ENCODE measurements at places on chromosomes 2 and 18. TPM values are rescaled to one million over a fixed set of nuclear protein-coding genes. Genes with fewer than 3 reads are reported as not detected.

DNA sequence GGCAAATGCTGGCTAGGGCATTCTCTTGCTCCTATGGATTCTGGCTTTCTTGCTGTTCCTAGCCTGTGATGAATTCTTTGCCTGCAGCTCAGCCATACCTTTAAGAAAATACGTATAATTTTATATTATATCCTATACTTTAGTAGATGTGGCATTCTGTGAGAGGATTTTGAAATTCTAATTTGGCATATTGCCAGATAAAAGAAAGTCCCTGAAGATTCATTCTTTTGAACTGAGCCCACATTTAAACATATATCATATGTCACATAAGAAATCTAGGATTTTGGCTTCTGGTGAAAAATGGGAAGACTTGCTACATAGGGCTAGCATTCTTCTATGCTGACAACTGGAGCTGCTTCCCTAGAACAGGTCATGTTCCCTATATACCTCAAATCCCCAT, 91.4 kb upstream of the LYPD1 start:
- DNase-seq, result no peak

- DNase-seq, result no peak
These were observed 7.7 kb downstream of the SP3 start for GRCh38 chr2:173957517-173957916.

GRCh38 chr18:79784071-79784913, 13.4 kb upstream of the KCNG2 start:
- no peak for DNase-seq

GRCh38 chr18:54250846-54251261, 18.5 kb upstream of the POLI start:
- DNase-seq, result no peak

DNA sequence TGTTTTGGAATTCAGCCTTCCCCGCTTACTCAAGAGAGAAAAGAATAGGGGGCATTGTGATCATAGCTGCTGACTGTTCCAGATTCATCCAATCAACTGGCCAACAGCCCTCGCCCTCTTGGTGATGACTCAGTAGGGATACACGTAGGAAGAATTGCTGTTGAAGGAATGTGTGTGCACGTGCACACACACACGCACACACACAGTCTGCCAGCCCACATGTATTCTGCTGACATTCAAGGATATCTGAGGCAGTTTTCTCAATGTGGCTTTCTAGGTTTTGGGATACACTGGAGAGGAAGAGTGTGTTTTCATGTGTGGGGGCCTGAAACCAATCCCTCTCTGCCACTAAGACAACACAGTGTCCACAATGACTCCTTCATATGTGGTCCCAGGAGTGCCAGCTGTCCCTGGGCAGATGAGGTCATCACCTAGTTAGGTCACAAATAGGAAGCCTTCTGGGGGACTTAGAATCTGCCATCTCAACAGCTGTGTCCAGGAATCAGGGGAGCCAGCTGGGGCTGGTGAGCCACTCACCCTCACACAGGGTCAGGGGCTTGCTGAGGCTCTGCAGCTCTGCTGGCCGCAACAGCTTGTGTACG, 352.6 kb downstream of the SS18 start:
- no peak for DNase-seq

The BOLL gene
- total RNA-seq, result not detected
